ENCODE measurements at places on chromosomes 6 and 20. TPM values are rescaled to one million over a fixed set of nuclear protein-coding genes. Genes with fewer than 3 reads are reported as not detected.

GRCh38 chr6:39777661-39778060 is 14.5 kb upstream of the DAAM2 start:
- H3K36me3 ChIP-seq, result no peaks in the 10 kb centered on the region
- DNase-seq, result no peak

DNA sequence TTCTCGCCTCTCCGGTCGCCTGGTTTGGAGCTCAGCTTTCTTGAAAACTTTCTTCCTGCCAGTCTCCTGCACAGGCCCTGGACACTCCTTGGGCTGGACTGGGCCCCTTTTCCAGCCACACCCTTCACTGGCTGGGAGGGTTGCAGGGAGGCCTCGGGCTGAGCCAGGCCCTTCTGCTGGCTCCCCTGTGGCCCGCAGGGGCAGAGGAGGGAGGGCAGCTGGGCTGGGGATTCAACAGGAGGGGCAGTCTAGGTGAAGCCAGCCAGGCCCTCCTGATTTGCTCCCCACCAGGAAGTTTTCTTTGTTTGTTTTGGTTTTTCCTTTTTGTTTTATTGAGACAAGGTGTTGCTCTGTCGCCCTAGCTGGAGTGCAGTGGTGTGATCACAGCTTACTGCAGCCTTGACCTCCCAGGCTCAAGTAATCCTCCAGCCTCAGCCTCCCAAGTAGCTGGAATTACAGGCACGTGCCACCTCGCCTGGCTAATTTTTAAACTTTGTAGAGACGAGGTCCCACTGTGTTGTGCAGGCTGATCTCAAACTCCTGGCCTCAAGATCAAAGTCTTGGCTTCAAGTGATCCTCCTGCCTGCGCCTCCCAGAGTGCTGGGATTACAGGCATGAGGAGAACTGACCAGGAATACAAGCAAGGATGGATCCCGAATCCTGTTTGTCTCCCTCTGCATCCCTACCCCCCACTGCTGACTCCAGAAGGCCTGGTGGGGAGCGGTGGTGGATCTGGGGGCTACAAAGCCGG is 23.5 kb upstream of the CDH22 start:
- H3K4me1 ChIP-seq, result no peaks in the 10 kb centered on the region
- H3K4me3 ChIP-seq, result no peak overlapping the region
- peaks cover 12% of the 10 kb centered on the region for H3K27me3 ChIP-seq

DNA sequence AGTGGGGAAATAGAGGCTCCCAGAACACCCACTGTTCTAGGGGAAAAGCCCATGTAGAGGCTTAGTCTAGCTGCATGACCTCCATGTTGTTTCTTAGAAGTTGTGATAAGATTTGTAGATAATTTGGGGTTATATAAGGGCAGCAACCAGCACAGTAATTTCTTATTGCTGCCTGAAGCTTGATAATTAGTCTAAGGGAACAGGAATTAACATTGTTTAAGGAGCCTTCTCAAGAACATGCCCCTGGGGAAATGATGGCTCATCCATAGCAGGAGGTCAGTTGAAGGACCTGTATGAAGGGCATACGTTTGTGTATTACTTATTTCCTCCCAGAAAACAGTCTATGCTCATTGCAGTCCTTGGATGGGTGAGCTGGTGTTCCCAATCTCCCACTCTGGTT is 170.7 kb upstream of the SCGN start:
- H3K27me3 ChIP-seq, result no peaks in the 10 kb centered on the region
- no peak overlapping the region for H3K4me3 ChIP-seq
- no peak overlapping the region for H3K27ac ChIP-seq
- H3K4me1 ChIP-seq, result no peaks in the 10 kb centered on the region
- H3K36me3 ChIP-seq, result no peaks in the 10 kb centered on the region
- no peak for DNase-seq

- no peaks in the 10 kb centered on the region for H3K36me3 ChIP-seq
- no peak overlapping the region for H3K4me3 ChIP-seq
- no peaks in the 10 kb centered on the region for H3K27me3 ChIP-seq
- H3K27ac ChIP-seq, result no peak overlapping the region
Observed at GRCh38 chr20:47949230-47949629, 163.9 kb upstream of the SULF2 start.

DNA sequence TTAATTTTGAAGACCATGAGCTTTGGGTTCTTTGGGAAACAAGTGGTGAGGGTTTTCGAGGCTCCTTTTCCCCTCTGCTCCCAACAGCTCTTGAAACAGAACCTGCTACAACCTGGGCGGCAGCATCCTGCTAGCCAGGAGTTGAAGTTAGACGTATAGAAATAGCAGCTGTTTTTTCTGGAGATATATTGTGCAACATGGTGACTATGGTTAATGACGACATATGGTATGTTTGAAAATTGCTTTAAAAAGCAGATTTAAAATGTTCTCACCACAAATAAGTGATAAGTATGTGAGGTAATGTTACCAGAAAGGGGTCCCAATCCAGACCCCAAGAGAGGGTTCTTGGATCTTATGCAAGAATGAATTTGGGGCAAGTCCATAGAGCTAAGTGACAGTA is 138.9 kb downstream of the PDE7B start:
- H3K27ac ChIP-seq, result no peak overlapping the region
- H3K36me3 ChIP-seq, result no peaks in the 10 kb centered on the region
- no peaks in the 10 kb centered on the region for H3K27me3 ChIP-seq

GRCh38 chr20:21376626-21377025 is 20.7 kb downstream of the NKX2-4 start:
- H3K36me3 ChIP-seq, result peaks cover 39% of the 10 kb centered on the region
- no peak overlapping the region for H3K27ac ChIP-seq
- no peak overlapping the region for H3K4me3 ChIP-seq

- H3K4me3 ChIP-seq, result peak overlapping the region; percentile 71
- H3K27me3 ChIP-seq, result no peaks in the 10 kb centered on the region
- DNase-seq, result peak; percentile 88
Observed at GRCh38 chr6:170087941-170088581, 202.8 kb downstream of the DLL1 start.

- H3K4me3 ChIP-seq, result no peak overlapping the region
- DNase-seq, result no peak
- no peaks in the 10 kb centered on the region for H3K36me3 ChIP-seq
- peaks cover 5% of the 10 kb centered on the region for H3K27me3 ChIP-seq
Observed at GRCh38 chr6:45851034-45851400, 164.6 kb downstream of the CLIC5 start.

- no peaks in the 10 kb centered on the region for H3K27me3 ChIP-seq
- no peak for DNase-seq
- H3K36me3 ChIP-seq, result no peaks in the 10 kb centered on the region
- no peak overlapping the region for H3K27ac ChIP-seq
- H3K4me1 ChIP-seq, result no peaks in the 10 kb centered on the region
- H3K4me3 ChIP-seq, result no peak overlapping the region
Observed at GRCh38 chr6:8627085-8627861, 191.9 kb upstream of the SLC35B3 start.

DNA sequence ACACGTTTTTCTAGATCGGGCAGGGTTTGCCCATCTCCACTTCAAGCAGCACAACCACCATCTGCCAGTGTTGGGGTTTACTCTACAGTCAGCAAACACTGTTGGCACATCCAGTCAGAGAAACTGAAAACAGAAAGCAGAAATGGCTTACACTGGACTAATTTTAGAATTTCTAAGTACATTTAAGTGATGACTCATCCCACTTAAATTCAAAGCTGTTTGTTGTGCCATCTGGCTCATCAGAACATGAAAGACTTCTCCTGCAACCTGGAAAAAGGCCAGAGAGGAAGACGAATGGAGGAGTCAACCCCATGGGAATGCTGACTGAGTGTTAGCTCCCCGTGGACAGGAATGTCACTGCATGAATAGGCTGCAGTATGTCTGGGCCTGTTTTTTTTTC is 21.8 kb downstream of the FAM209B start:
- no peak for DNase-seq
- no peaks in the 10 kb centered on the region for H3K27me3 ChIP-seq
- H3K36me3 ChIP-seq, result no peaks in the 10 kb centered on the region

DNA sequence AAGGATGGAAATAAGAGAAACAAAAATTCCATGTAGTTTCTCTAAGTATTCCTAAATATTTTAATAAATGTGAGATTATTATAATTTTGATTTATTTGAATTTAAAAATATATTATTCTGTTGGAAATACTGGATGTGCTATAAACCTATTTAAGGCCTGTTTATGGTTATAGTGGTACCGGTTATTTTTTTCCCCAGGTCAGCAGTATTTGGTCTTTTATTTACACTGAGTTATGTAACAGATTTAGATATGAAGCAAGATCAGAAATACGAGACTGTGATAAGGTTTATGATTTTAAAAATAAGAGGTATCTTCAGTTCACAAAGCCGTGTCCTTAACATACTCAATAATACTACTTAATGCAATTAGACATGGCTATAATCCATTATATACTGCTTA is 634.3 kb upstream of the POU3F2 start:
- no peaks in the 10 kb centered on the region for H3K4me1 ChIP-seq
- DNase-seq, result no peak
- H3K36me3 ChIP-seq, result no peaks in the 10 kb centered on the region
- no peak overlapping the region for H3K4me3 ChIP-seq
- H3K27me3 ChIP-seq, result no peaks in the 10 kb centered on the region

GRCh38 chr20:10170261-10170660 is 48.4 kb upstream of the SNAP25 start:
- DNase-seq, result no peak
- no peaks in the 10 kb centered on the region for H3K36me3 ChIP-seq
- H3K4me3 ChIP-seq, result no peak overlapping the region
- H3K27me3 ChIP-seq, result peaks cover 27% of the 10 kb centered on the region
- peaks cover 7% of the 10 kb centered on the region for H3K4me1 ChIP-seq

DNA sequence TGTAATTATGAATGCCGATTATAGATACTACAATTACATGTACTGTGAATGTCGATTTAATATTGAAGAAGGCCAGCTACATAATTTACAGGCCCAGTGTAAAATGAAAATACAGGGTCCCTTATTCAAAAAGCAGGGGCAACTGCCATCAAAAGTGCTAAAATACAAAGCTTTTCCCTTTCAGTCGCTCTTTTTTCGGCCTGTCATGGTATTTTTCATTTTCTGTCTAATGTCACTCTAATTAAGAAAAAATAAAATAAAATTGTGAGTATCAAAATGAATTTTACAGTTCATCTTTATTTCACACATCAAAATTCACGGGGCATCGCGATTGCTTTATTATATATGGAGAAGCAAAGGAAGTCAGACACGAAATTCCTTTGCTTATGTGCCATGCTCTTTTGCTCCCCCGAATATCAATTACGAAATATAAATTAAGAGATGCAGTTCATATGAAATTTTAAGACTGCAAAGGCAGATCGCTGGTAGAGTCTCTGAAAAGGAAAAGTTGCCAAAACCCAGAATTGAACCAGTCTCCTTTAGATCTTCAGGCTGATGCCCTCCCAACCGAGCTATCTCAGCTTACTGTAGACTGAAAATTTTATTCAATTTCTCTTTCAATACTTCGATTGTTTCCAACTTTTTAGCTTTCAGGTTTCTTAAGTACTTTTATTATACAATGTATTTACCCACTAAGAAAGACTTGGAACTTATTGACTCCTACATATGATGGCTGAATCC is 197.0 kb downstream of the TRIM27 start:
- DNase-seq, result no peak
- no peak overlapping the region for H3K4me3 ChIP-seq
- peaks cover 9% of the 10 kb centered on the region for H3K4me1 ChIP-seq
- H3K27ac ChIP-seq, result no peak overlapping the region

DNA sequence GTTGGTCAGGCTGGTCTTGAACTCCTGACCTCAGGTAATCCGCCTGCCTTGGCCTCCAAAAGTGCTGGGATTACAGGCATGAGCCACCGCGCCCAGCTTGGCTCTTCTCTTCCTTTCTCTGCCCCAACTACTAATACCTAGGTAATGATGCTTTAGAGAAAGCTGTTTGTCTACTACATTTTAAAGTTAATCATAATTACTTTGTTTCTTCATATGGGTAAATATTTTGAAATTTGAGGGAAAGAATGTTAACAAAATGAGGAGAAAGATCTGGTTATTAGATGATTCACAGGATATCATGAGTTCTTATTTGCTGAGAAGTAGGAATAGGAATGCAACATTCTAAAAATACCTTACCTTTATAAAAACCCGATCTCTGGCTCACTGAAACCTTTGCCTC is 18.4 kb upstream of the PTPRK start:
- H3K4me1 ChIP-seq, result no peaks in the 10 kb centered on the region
- H3K4me3 ChIP-seq, result no peak overlapping the region
- H3K27me3 ChIP-seq, result peaks cover 5% of the 10 kb centered on the region
- no peaks in the 10 kb centered on the region for H3K36me3 ChIP-seq
- H3K27ac ChIP-seq, result no peak overlapping the region
- DNase-seq, result no peak

- H3K36me3 ChIP-seq, result peaks cover 8% of the 10 kb centered on the region
- H3K4me1 ChIP-seq, result peaks cover 42% of the 10 kb centered on the region
- peak within 1 kb of the TSS; percentile 97 for H3K27ac ChIP-seq
- H3K4me3 ChIP-seq, result peak within 1 kb of the TSS; percentile 87
- no peaks in the 10 kb centered on the region for H3K27me3 ChIP-seq
Observed at GRCh38 chr20:24992487-24993205, at the start of gene APMAP. APMAP (minus strand) TSS chr20:24992751; CDS start chr20:24992688, 63 bp downstream.

DNA sequence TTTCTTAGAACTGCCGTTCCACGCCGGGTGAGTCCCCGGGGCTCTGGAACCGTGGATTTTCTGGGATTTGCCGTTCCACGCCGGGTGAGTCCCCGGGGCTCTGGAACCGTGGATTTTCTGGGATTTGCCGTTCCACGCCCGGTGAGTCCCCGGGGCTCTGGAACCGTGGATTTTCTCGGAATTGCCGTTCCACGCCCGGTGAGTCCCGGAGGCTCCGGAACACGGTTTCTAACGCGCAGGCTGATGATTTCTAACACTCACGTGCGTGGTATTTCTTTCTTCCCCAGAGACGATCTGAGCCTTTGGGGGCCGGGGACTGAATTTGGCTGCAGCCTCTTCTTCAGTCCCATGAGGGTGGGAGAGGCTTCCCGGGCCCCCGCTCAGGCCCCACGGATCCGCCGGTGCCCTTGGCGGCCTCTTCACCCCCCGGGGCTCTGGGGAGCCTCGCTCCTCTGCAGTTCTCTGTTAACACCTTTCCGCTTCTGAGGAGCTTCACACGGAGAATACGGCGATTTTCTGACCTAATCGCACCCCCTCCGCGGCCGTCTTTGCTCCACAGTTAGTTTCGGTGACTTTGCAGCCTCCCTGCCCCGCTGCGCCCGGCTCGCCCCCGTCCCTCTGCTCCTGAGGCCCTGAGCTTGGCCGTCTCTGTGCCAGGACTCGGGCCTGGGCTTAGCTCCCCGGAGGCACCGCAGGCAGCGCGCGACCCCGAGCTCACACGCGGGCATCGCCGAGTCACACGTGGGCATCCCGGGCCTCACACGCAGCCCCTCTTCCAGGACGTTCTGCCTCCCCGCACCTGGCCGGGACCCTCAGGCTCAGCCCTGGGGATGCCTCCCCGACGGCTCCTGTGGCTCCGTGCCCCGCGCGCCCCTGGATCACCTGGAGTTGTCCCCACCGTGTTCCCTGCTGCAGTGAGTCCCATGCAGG is 7.2 kb upstream of the KIF25 start:
- H3K36me3 ChIP-seq, result no peaks in the 10 kb centered on the region
- H3K4me3 ChIP-seq, result no peak overlapping the region
- DNase-seq, result no peak
- no peaks in the 10 kb centered on the region for H3K27me3 ChIP-seq

GRCh38 chr6:84242265-84242664 is 14.8 kb upstream of the CEP162 start:
- no peaks in the 10 kb centered on the region for H3K36me3 ChIP-seq
- no peak overlapping the region for H3K4me3 ChIP-seq
- no peaks in the 10 kb centered on the region for H3K4me1 ChIP-seq
- DNase-seq, result no peak
- H3K27me3 ChIP-seq, result no peaks in the 10 kb centered on the region

NTSR1 gene
- total RNA-seq, result 0.56 TPM

ABHD16A gene
- total RNA-seq, result 52.3 TPM

PRDM13 gene
- total RNA-seq, result not detected

GPR6 gene
- total RNA-seq, result not detected

SLC16A10 gene
- 13.8 TPM for total RNA-seq

GRM4 gene
- total RNA-seq, result not detected

GABRR1 gene
- total RNA-seq, result not detected

HTR1B gene
- not detected for total RNA-seq

NRSN1 gene
- total RNA-seq, result not detected

COL21A1 gene
- total RNA-seq, result not detected

GUCA1A gene
- not detected for total RNA-seq

PLG gene
- not detected for total RNA-seq
